ENCODE measurements at places on chromosomes 7 and 10.

- DNase-seq: no peak
These were observed 55.3 kb upstream of the HECW1 start for GRCh38 chr7:43057141-43057540.

GRCh38 chr7:18927134-18927533 is 190.3 kb downstream of the TWIST1 start:
- DNase-seq: no peak

DNA sequence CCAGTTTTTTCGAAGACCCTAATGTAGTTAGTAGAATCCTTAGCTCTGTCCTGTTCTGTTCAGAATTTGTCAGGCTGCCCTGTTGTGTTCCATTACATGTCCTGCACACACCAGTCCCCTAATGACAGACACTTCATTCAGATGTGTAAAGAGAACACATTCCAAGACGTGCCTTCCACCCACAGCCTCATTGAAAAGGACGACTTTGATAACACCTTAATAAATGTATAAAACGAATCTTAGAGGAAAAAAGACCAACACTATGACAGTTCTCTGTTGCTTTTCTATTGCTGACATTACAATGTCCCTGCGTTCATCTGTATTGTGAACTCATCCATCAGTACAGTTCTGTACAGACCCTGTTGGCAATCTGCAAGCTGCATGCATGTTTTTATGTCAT is 3.5 kb downstream of the LRRTM3 start:
- no peak for DNase-seq

DNA sequence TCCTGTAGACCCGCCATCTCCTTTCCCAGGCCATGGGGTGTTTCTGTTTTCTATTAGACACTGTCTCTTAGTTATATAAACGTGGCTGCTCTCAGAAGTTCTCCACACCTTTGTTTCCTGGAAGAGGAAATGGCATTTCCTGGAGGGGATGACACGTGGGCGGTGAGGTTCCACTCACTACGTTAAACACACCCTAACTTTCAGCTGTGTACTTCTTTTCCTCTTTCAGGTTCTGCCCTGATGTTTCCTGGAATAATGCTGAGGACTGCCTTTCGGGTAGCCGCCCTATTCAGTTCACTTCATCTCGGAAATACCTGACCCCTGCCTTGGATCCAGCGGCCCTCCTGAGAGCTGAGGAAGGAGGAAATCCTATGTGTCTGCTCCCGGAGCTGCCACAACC is 3.4 kb upstream of the PRKCQ start:
- no peak for DNase-seq

DNA sequence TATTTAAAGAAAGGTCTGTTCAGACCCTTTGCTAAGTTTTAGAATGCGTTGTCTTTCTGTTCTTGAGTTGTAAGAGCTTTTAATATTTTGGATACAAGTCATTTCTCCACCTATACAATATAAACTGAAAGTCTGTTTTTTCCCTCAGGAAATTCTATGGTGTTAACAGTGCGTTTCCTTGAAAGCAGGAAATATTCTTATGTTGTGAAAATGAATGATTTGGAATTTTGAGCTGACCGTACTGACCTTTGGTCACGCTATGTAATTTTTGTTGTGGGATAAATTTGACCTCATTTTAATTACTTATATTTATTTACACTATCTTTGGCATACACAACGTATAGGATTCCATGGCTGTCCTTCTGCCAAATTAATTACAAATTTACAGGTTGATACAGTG is 43.5 kb downstream of the PUS7 start:
- DNase-seq: no peak

DNA sequence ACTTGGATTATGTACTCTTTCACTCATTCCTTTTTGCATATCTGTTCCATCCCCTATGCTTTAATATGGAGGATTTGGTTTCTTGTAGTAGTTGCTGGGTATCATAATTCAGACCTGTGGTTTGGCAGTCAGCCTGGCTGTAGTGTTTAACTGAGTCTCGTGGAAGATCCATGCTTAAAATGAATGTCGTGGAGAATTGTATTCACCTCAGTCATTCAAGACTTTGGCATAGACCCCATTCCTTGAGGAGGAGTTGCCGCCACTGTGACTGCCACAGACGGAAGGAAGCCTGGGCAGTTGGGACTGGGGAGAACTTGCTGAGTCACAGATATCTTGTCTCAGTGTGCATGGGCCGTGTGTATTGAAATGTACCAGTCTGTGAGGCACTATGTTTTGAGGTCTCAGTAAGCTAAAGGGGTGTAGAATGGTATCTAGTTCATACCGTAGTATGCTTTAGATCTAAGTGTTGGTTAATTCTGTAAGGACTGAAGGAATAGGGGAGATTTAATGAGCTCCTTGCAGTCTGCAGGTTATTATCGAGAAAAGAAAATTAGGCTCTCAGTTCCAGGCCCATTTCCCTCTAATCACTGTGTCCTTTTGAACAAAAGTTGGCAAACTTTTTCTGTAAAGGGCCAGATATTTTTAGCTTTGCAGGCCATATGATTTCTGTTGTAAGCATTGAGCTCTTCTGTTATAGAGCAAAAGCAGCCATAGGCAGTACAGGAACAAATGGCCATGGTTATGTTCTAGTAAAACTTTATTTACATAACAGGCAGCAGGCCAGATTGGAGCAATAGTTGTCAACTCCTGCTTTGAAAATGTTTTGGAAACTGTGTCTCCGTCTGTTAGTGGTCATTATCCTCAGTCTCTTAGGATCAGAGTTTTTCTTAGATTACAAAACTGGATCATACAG is 76.8 kb downstream of the TPST1 start:
- DNase-seq: no peak

- no peak for DNase-seq
These were observed 464 bp downstream of the DENND2A start for GRCh38 chr7:140640060-140640637.

DNA sequence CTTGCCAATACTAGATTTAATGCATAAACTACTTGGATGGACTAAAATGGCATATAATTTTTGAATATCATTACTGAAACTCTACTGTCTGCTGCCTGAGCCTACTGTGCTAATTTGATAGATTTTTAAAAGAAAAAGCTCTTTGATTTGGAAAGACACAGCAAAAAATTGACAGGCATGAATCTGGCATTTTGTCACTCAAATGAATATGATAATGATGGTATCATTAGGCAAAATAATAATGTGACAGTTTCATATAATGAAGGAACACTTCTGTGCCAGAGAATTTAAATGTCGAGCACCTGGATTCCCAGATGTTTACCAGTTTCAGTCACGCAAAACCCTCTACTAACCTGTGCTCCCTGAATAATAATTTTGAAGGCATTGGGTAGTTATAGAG is 60.0 kb upstream of the SLC13A1 start:
- no peak for DNase-seq

GRCh38 chr7:37385787-37386186 is 62.9 kb downstream of the ELMO1 start:
- no peak for DNase-seq

- DNase-seq: no peak
These were observed 30.9 kb downstream of the NMT2 start for GRCh38 chr10:15137636-15138035.

- no peak for DNase-seq
These were observed 93.3 kb downstream of the MGMT start for GRCh38 chr10:129560361-129560760.

- no peak for DNase-seq
These were observed 33.3 kb upstream of the FGFR2 start for GRCh38 chr10:121631365-121632029.

GRCh38 chr10:17854044-17854652 is 45.0 kb downstream of the MRC1 start:
- no peak for DNase-seq

GRCh38 chr10:92972066-92972870 is 88.3 kb upstream of the CYP26C1 start:
- no peak for DNase-seq

GRCh38 chr10:22832066-22832602 is 95.7 kb upstream of the ARMC3 start:
- DNase-seq: no peak

DNA sequence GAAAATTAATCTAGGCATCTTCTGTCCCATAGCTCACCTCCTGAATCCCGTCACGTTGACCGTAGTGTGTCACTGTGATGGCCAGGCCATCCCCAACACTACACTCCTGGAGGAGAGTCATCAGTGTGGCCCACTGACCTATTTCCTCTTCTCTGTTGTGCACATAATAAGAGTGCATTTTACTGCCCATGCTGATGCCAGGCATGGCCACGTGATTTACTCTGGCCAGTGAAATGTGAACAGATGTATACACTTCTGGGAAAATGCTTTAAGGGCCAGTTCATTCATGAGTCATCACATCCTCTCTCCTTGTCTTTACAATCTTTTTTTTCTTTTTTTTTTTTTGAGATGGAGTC is 101.9 kb upstream of the PIP4K2A start:
- no peak for DNase-seq

DNA sequence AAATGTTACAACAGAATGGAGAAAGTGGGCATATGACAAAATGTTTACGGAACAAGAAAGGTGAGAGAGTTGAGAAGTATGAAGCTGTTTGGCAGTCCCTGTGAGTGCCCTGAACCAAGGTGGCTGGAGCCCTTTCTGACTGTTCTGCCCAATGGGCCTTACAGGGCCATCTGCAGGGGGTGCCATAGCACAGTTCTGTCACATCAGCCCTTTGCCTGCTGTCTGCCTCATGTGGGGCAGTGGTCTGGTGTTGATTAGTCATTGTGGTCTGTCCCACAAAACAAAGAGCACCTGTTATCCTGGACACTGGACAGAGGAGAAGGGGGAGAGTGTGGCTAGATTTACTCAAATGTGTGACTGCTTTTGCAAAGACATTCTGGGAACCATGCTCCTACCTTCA is 51.5 kb upstream of the OSBPL3 start:
- DNase-seq: no peak

GRCh38 chr10:47165711-47166404 is 134.1 kb upstream of the GDF10 start:
- no peak for DNase-seq

- no peak for DNase-seq
These were observed 72.1 kb downstream of the EEPD1 start for GRCh38 chr7:36224934-36225858.

DNA sequence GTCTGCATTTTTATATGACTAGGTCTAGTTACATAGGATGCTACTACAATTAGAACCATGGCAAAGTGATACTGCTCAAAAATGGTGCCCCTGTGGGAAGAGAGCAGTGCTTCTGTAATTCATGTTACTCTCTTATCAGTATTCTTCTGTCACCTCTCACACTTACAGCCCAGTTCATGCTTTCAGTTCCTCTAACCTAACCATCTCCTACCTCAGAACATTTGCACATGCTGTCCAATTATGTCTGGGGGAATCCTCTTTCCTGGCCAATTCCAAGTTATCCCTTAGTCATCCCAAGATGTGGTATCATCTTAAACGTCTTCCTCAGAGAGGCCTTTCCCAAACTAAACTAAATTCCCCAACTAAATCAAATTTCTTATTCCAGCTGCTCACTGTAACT is 190.2 kb downstream of the RELN start:
- no peak for DNase-seq

DNA sequence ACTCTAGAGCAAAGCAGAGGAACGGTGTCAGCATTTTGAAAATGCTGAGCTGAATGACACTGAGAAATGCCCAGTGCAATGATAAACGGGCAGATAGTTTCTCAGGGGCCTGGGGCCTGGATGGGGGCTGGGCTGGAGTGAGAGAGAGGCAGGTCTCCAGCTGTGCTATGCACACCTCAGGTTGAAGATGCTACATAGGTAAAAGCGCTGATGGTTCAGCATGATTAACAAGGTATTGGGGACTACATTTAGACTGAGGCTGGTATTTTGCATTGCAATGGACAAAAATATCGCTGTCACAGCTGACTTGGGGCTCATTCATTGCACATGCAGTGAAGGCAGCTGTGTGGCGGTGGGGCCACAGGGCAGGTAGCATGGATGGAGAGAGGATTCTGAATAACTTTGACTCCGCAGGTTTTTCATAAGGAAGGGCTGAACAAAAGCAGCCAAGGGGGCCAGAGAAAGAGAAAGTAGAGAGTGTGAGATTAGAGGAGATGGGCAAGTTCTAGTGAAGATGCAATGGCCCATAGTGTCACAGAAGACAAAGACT is 290.8 kb upstream of the ZNF32 start:
- no peak for DNase-seq

Data from iPS DF 19.7 (cell line).